ENCODE measurements at places on chromosomes 6 and 20.

DNA sequence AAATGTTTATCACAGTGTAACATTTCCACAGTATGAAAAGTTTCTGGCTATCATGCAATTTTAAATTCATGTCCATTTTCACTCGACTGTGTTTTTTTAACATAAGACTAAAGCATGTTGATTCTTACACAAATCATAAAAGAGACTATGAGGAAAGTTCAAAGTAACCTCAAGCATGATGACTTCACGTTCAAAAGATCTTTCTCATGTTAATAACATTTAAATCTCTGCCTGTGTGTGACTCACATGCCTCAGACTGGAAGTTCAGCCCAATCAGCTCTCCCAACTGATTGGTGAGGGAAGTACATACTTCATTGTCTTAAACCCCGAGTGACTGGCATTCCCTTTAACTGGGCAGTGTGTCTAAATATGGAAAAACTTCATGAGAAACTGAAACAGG, 37.4 kb downstream of the ATXN1 start:
- DNase-seq, result no peak

- no peak for DNase-seq
Measured at GRCh38 chr6:38713812-38714211, 1.3 kb upstream of the DNAH8 start.

DNA sequence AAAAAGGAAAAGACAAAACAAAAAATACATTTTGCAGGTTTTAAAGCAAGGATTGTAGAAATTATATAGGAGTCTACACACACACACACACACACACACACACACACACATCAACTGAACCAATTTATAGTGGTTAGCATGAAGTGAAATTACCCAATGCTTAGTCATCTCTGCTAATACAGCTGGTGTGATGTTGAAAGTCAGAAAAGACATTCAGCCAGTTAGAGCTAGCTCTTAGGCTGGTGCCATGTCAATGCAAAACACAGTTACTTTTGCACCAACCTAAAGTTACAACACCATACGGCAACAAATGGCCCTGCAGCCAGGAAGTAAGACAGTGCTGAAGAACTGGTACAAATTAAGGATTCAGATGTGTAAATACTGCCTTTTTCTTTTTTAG, 15.2 kb downstream of the FAM210B start:
- DNase-seq, result no peak

- DNase-seq, result no peak
Measured at GRCh38 chr20:1287306-1287705, 21.2 kb downstream of the SNPH start.

- DNase-seq, result no peak
Measured at GRCh38 chr6:157406661-157407060, 25.7 kb downstream of the ZDHHC14 start.
